ENCODE measurements at places on chromosomes 6 and 20.

DNA sequence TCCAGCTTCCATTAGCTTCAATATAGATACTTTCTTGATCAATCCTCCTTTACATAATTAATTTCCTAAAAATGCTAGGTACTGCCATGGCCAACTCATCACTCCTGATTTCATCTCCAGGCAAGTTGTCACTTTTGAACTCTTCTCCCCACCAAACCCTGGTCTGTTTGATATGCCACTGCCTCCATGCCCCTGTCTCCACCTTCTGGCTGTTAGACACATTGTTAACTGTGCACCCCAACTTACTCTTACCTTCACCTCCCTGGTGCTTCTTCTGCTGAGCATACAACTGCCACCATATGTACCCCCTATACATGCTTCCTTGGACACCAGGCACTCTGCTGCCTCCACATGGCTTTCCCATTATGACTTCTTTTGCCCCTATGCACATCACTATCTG is 21.9 kb upstream of the AIG1 start:
- DNase-seq: no peak

- DNase-seq: no peak
Observed at GRCh38 chr20:37020636-37021035, 69.1 kb upstream of the SAMHD1 start.

DNA sequence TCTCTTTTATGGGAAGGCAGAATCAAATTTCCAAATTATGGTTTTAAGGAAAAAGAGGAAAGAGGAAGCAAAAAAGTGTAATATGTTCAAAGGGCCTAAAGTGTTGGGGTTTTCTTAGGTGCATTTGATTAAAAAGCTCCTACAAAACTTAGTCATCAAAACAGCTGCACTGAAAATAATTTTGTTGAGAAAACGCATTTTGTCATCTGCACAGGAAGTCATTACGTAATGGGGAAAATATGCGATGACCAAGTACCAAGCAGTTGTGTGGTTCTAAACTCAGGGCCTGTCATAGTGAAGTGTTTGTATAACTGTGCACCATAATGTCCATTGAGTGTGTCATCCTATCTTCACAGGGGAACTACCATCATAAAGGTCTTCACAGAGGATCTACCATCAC is 15.6 kb downstream of the HAO1 start:
- DNase-seq: peak; percentile 41

GRCh38 chr6:147868427-147869190 is 360.1 kb downstream of the SAMD5 start:
- DNase-seq: no peak

DNA sequence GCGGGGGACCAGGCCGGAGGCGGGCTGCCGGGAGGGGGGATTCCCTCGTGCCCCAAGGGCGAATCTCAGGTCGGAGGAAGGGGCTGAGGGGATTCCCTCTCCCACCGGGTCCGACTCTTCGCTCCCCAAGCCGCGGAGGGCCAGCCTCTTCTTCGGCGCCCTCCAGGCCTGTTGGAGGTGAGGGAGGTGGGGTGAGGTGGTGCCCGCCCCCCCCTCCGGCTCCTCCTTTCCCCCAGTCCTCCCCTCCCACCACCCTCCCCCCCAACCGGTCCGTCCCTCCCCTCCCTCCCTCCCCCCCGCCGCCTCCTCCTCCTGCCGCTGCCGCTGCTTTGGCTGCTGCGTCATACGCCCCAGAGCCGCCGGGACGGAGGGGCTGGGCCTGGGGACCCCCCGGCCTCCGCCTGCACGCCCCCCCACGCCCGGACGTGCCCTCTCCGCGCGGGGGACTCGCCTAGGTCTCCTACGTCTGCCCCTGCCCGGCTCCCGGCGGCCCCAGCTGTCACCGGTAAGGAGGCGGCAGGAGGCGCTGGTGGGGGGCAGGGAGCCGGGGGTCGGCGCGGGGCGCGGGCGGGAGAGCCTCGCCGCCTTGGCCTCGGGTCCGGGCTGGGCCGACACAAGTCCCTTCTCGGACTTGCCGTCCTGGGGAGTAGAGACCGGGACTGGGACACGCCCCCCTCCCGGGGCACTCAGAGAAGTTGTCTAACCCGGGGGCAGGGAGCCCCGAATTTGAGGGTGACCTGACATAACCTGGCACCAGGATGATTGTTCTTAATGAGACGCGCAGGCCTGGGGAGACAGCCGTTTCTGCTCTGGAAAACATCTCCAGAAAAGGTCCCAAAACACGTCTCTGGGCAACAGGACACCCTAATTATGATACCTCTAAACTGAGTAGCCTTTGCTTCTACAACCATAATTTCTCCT is at the start of gene PHF1:
PHF1 (plus strand) TSS at position 304 of the 921 bp plus-strand sequence. CDS start 1,250 bp downstream, outside the sequence.
- peak; percentile 70 for DNase-seq

GRCh38 chr20:53306192-53306805 is 287.3 kb downstream of the ZNF217 start:
- DNase-seq: no peak

DNA sequence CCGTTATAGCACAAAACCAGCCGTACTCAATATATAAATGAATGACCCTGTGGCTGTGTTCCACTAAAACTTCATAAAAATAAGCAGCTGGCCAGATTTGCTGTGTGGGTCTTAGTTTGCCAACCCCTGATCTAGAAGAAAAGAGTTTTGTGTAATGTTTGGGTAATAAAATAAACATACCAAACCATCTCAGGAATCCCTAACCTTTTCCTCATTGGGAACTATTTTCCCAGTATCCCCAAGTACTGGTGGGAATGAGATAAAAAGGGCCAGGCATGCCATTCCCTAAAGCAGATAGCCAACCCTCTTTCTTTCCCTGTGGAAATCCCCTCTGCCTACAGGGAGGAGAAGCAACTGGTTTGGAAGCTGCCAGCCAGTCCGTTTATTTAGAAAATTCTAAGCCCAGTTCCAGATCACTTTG is 169.1 kb upstream of the AKAP12 start:
- no peak for DNase-seq

DNA sequence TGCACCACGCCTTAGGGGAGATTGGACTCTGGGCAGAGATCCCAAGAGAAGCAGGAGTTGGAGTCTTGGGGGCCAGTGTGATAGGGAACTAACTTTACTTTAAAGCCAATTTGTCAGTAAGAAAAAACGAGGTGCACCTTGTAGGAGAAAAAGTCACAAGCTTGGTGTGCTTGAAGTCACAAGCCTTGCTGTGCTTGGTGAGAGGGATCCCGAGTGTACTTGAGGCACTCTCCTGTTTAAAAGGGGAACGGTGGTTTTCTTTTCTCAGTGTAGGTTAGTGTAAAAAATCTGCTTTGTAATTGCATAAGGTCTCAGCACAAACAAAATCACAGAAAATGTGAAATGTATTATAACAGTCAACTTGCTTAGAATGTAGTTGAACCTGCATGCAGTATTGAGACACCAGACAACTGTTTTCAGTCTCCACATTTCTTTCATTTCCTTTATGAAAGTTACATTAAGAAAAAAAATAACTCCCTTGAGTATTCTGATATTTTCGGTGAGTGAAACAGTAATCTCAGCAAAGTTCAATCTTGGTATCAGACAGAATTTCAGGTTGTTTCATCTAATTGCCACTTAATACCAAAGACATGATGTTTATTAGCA is 111.1 kb upstream of the DUSP22 start:
- DNase-seq: no peak

DNA sequence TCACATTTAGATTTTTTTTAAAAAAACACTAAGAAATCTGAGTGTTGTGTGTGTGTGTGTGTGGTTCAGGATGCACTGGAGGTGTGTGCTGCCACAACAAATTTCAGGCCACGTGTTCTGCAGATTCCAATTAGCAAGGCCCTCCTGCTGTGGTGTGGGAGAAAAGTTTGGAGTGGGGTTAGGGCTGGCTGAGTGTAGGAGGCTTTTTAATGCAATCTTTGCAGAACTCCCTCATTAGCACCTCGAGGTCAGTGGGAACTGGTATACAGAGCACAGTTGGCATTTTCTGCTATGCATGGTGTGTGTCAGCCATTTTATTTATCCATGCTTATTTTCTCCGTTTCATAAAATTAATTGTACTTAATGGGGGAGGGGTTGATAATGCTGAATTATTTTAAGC is 187.6 kb downstream of the SOX4 start:
- no peak for DNase-seq

GRCh38 chr6:14212020-14212419 is 94.4 kb downstream of the CD83 start:
- DNase-seq: no peak

DNA sequence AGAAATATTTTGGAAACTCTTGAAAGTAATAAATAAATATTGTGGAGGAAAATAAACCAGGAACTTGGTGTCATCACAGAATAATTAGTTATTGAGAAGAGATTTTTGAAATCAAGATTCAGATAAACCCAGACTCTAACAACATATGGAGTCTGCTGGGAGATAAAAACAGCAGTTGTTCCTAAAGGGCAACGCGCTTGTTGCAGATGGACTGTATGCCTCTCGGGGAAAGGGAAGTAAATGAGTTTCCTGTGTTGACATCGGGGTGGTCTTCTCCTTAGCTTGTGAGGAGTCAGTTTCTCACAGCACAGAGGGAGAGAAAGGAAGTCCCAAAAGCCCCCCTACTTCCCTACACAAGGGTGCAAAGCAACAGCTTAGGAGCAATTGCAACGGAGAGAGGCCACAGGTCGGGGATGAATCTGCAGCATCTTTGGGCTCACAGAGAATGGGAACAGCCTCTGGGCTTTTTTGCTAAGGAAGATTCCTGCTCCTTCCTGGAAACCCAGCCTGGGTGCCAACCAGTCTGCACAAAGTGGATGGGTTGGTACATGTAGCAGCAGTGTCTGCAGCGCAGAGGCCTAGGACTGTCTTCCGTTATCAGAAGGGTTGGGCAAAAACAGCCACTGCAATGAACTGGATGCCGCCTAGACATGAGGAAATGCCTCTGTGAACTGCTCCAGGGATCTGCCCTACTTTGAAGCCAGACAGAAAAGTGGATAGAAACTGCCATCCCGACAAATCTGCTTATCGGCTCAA is 603.0 kb upstream of the NRSN1 start:
- no peak for DNase-seq

DNA sequence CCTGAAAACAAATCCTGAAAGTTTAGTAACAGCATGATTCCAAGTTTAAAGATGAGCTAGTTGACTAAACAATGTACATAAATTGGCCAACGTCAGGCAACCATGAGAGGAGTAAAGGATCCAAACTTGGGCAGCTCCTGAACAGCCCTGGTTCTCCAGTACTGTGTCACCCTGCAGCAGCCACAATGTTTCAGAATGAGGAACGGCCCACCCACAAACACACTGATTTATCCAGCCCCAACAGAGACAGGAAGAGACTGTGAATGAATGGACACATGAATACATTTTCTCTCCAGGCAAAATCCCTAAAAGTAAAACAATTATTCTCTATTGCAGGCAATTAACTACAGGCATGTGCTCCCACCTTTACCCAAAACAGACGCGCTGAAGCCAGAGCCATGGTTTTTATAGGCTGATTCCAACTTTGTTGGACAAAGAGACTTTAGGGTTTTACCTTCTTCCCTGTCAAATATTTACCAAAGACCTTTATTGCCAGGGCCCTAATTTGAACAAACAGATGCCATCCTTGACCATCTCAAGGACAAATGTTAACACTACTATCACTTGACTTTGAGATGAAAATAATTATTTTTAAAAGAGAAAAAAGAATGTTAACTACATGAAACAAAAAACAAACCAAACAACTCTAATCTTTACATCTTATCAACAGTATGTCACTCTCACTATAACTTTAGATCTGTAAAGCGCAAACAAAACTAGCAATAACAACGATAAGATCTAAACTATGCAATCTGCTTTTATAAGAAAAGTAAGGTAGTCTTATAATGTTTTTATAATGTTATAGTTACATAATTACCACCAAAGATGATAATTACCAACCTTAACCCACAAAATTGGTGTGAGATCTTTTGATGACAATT is 22.9 kb downstream of the CNKSR3 start:
- no peak for DNase-seq

GRCh38 chr6:100344321-100344720 is 120.4 kb downstream of the SIM1 start:
- no peak for DNase-seq

DNA sequence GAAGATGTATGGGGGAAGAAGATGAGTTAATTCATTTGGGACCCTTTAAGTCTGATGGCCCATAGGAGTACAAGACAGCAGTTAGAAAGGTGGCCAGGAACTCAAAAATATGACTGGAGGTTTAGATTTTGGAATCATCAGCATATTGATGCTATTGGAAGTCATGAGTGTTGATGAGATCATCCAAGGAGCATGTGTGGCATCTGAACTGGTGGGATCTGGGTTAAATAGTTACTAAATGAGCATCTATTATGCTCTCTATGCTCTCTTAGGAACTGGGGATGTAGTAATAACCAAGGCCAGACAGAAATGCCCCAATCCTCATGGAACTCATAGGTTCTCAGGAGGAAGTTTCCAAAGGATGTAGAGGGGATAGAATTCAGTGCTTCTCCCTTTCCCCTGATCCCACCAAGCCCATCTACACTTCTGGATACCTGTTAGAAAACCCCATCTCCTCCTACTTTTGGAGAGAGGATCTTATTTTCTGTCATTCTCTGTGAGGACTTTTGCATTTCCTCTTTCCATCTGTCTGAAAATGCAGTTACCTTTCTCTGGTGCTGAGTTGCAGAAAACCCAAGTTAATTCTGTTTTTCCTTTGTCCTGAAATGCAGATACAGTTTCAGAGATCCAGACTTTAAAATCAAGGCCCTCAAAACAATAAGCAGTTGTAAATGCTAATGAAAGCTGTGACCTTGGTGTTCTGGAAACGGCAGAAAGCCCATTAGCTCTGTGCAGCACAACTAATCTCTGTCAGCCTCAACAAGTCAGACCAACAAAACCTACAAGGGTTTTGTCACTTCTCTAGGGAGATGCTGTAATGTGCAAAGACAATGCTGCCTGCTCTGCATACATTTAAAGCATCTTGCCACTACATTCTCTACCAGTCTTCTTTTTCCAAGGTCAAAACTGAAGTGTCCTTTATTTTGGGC is 65.8 kb downstream of the TBC1D7 start:
- no peak for DNase-seq

DNA sequence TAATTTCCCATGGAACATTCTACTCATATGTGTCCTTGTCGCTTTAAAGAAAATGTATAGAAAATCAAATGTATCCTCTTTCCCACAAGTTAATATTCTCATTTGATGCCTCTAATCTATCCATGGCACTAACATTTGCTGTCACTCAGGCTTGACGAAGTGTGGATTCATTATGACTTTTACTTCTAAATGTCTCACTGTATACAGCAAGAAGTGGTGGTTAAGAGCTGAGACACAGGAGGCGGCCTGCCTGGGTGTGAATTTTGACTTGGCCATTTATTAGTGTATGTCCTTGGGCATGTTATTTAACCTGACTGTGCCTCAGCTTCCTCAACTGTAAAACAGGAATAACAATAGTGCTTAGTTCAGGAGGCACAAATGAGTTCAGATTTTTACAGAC is 70.0 kb downstream of the TRMT6 start:
- no peak for DNase-seq
